Fibroblast of skin of abdomen (primary cell): ENCODE measurements at places on chromosomes 2 and 18.
A peak's percentile ranks its signal among the peaks of the same experiment; 100 is the strongest.

DNA sequence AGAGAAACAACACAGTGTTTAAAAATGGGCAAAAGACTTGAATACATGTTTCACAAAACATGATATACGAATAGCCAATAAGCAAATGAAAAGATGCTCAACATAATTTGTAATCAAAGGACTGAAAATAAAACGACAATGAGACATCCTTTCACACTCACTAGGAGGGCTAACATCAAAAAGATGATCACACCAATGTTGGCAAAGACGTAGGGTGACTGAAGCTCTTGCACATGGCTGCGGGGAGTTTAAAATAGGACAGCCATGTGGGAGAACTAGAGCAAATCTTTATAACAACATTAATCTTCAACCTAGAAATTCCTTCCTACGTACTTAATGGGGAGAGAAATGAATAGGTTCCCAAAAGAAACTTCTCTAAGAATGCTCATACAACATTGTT is 19.2 kb upstream of the SEH1L start:
- no peak for DNase-seq

DNA sequence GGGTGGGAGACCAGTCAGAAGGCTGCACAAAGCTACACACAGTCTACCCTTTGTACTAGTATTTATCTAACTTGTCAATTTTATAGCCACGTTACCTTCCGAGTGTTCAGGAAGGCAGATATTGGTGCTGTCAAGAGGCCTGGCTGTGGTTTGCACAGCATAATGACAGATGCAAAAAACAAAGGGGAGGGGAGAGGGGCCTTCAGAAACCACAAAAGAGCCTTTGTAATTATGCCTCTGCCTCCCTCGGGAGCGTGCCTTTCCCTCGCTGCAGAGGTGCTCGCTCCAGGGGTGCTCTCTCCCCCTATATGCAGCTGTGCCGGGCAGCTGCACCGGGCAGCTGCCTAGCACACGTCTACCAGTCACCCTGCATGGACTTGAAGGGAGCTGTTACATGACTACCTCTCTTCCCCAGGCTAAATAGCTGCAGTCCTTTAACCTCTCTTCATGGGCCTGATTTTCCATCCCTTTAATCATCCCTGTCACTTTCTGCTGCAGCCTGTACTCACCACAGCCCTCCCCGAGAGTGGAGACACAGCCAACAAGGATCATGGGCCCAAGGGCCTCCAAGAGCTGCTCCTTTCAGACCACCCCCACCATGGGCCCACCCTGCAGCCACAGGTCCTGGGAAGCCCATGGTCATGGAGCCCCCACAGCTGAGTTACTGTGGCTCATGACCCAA is 168.4 kb upstream of the PKDCC start:
- DNase-seq: peak; percentile 48

DNA sequence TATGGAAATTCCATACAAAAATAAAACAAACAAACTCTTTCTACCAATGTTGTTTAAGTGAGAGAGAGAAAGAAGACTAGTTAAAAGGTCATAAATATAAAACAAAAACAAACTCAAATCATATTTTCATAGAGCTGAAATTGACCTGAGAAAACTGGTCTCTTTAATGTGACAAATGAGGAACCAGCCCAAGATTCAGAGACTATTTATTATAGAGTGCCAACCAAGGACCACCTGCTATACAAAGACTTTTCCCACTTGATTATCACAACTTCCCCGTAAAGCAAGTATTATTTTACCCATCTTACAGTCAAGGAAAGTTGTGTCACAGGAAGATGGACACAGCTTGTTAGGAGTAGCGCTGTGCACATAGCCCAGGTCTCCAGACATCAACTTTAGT is 13.3 kb downstream of the ANKRD44 start:
- DNase-seq: no peak

DNA sequence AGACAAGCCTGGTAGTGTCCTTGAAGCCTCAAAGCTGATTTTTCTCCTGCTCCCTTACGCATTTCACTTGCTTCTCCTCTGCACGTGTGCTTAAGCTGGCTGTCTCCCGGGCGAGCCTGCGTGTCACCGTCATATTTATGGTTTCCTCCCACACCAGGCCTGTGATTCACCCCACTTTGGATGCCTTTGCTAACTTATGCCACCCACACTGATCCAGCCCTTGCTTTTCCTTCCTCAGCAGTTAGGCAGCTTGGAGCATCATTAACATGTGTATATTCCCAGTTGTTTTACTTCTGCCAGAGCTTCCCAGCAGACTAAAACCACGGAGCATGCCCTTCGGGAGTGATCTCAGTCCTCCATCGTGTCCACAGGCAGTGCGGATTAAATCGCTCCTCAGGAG is 2.2 kb downstream of the ST3GAL5 start:
- peak; percentile 97 for DNase-seq

- DNase-seq: no peak
Observed at GRCh38 chr18:74635224-74635975, 37.7 kb downstream of the ZNF407 start.

- no peak for DNase-seq
Observed at GRCh38 chr2:222604749-222605515, 51.0 kb downstream of the FARSB start.

DNA sequence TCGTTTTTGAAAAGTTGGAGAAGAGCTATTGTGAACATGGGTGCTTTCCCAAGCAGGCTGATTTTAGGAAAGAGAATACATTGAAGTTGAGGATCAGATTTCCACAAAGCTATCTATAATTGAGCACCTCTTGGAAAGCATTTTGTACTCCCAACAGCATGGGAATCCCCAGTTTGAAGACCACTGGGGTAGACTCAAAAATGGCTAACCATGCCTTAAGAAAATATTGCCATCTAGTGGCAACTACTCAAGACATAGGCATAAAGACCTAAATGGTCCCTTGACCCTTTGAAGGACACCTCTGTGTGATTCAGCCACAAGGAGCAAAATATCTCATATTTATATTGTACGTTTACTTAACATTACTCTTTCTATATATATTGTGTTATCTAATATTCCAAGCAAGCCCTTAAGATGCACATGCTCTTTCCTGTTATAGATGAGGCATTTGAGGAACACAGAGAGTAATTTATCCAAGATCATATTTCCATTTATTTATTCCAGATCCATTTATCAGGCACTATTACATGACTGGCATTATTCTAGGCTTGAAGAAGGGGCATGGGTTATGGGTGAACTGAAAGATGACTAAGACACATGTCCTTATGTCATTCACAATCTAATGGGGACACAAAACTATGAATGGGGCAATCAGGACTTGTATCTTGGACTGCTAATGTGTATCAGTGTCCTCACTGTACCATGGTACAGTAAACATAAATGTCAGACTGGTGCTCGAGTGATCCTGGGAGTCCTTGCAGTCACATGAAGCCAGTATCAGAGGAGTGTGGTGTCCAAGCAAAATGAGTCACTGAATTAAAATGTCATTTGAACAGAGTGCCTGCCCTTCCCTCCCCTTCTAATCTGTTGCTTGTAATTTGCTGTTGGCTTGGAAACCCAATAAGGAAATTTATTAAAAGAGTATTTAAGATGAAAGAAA is 121.0 kb upstream of the XPO1 start:
- peak; percentile 42 for DNase-seq

- peak; percentile 25 for DNase-seq
Observed at GRCh38 chr2:24024018-24024417, 14.1 kb downstream of the MFSD2B start.

GRCh38 chr2:71697106-71698004 is 244.0 kb downstream of the DYSF start:
- DNase-seq: no peak

GRCh38 chr2:70124983-70125480 is 37.8 kb downstream of the PCBP1 start:
- DNase-seq: peak; percentile 38

GRCh38 chr18:76453932-76454331 is 41.1 kb downstream of the ZNF516 start:
- DNase-seq: no peak

DNA sequence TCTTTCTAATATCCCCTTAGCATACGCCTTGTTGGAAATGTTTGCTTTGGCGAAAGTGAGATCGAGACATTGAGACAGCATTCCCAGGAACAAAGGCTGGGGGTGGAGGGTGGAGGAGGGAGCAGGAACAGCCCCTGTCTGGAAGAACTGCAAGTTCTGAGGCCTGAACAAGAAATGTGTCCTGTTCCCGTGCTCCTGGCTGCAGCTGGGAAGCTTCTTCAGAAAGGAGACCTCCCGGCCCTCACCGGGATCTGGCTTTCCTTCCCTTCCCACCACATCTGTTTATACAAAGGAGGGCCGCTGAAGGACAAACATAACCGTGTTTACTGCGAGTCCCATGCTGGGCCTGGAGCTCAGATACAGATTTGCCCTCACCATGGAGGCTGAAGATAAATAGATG is 35.9 kb downstream of the AFF3 start:
- no peak for DNase-seq

DNA sequence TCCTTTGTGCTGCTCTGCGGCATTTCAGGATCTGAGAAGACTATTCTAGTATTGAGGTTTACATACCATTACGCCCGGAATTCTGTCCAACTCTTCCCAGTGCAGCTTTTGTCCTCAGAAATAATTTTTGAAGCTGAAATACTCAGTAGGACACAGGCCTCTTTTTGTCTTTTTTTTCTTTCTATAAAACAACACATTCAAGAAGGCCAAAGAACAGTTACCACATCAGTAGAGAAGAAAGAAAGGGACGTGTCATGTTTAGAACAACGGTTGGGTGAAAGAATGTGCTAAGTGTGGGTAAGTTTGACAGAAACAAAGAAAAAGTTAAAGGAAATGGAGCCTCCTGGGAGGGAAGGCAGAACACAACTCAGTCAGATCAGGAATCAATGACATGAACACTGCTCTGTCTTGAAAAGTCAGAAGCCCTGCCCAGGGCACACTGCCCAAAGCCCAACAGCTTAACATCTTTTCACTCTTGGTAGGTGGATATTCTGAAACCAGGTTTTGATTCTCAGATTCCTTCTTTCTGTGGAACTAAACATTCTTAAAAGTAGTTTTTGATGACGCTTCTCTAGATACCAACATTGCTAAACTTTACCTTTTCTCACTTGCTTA is 198.6 kb upstream of the CWC22 start:
- no peak for DNase-seq

DNA sequence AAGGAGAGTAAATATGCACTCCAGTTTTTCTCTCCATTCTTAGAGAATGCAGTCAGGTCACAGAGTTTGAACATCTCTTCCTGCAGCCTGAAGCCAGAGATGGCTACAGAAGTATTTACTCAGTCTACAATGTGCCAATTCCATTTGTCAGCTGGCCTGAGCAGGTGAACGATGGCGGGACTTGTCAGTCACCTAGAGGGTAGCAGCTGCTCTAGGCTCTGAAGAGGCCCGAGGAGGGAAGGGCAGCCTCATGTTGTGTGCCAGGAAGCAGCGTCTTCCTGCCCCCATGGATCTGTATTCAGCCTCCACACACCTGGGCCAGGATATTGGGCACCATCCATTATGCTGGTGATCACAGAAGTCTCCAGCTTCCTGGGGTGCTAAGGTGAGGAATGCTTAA is 316.7 kb upstream of the CHAC2 start:
- no peak for DNase-seq

- DNase-seq: no peak
Observed at GRCh38 chr2:96538487-96539214, 2.1 kb downstream of the ARID5A start.

- DNase-seq: no peak
Observed at GRCh38 chr2:44638649-44639048, 276.9 kb downstream of the CAMKMT start.

GRCh38 chr2:172617115-172617514 is 61.2 kb downstream of the PDK1 start:
- DNase-seq: no peak
